ENCODE measurements at places on chromosomes 4 and X. TPM values are rescaled to one million over a fixed set of nuclear protein-coding genes. Genes with fewer than 3 reads are reported as not detected.

SPCS3 gene
- total RNA-seq = 69.4 TPM

- no peak for DNase-seq
These were observed at the start of gene RIPPLY1 for GRCh38 chrX:106903291-106903824. Gene RIPPLY1 (minus strand): TSS chrX:106903341. CDS start chrX:106903287, 54 bp downstream.

- DNase-seq = no peak
These were observed 1607.4 kb downstream of the C4orf33 start for GRCh38 chr4:130703211-130703935.

- DNase-seq = no peak
These were observed 18.5 kb upstream of the RBPJ start for GRCh38 chr4:26302031-26302899.

GRCh38 chrX:114201622-114202021, 382.3 kb upstream of the HTR2C start:
- no peak for DNase-seq

DNA sequence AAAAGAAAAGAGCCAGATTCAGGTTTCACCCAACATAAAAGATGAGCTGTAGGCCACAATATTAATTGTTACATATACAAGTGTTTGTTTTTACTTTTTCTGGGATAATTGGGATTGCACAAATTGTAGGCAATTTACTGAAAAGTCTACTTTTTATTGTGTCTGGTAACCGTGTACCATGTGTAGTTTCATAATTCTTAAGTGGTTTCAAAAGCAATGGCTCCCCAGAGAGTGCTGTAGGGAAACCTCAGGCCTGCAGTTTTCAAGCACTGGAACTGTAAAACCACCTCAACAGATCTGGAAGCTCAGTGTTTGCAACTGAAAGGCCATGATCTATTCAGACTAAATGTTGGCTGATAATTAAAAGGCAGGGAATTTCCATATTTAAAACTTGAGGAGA, 53.9 kb upstream of the MMAA start:
- no peak for DNase-seq

DNA sequence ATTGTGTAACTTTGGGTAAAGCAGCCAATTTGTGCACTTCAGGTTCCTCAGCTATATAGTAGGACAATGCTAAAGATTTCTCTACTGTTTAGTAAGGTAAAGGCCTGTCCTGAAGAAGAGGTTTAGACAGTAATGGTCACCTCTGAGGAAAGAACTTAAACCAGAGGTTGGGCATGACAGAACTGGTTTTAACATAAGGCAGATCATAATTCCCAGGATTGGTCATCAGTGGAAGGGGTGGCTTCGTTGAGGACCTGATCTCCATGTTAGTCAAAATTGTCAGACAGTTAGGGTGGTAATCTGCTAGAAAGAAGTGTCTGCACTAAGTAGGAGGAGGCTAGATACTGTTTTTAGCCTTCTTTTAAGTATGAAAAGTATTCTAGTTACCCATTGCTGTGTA, 4.1 kb downstream of the RP2 start:
- DNase-seq = no peak

Measured in A172 (cell line).